Pons (tissue), 1 donor: ENCODE measurements at places on chromosomes 7 and 10.

DNA sequence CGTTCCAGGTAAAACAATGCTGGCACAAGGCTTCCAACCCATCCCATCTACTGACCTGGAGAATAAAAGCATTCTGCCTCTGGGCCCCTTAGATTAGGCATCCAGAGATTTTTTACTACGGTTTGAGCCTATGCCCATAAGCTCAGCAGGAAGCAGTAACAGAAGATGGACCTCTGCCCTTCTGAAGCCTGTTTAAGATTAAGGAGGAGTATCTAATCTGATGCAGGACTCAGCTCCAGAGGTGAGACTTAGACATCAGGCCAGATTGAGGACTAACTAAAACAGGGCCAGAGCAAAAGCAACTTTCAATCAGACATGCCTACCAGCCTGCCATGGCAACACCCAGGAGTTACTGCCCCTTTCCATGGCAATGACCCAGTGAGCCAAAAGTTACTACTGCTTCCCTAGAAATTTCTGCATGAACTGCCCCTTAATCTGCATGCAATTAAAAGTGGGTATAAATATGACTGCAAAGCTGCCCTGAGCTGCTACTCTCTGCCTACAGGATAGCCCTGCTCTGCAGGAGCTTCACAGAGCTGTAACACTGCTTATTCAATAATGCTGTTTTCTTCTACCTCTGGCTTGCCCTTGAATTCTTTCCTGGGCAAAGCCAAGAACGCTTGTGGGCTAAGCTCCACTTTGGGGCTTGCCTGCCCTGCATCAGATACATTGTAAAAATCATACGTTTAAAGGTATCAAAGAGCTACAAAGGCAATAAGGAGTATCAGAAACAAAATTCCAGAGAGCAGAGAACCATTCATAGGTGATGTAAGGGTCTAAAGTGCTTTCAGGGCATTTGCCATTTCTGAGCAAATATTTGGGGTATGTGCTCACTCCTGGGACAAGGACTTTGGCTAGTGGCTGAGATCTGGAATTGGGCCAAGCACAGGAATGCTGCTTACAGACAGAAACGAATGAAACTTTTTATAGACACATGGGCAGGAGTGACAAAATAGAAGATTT is 25.0 kb upstream of the CNNM1 start:
- no peak for DNase-seq

DNA sequence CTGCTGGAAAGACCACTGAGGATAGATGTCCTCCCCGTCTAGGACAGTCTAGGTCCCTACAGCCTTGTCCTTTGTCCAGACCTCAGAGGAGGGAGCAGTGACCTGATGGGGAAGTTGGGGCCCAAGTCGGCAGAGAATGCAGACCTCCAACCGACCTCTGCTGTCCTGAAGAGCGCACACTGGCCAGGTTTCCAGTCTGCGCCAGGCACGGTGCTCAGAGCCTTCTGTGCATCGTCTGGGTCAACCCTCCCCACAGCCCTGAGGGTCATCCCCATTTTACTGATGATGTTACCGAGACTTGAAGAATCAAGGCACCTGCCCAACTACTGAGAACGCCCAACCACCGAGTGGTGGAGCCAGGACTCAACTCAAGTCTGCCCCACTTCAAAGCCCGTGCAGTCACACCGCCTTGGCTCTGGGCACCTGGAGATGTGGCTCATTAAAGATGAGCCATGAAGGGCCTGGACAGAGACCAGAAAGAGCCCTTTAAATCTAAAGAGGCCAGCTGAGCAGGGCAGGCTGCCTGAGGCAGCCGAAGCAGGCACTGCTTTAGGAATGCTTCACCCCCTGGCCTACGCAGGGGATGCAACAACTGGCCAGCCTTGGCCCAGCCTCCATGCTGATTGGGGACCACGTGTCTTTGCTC is 4.4 kb downstream of the ITPRIP start:
- DNase-seq, result no peak

DNA sequence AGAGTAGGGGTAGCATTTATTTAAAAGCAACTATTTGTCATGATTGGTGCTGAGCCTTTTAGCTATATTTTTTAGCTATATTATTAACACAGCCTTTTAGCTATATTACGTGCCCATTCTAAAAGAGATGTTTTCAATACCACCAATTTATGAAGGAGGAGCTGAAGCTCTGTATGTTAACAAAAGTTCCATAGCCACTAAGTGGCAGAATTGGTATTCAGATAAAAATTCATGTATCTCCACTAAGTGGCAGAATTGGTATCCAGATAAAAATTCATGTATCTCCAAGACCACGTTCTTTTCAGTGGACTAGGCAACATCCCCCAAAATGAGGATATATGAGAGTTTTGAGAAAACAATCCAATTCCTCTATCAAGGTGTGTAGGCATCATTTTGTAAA is 268.6 kb downstream of the HGF start:
- DNase-seq, result peak; percentile 59

DNA sequence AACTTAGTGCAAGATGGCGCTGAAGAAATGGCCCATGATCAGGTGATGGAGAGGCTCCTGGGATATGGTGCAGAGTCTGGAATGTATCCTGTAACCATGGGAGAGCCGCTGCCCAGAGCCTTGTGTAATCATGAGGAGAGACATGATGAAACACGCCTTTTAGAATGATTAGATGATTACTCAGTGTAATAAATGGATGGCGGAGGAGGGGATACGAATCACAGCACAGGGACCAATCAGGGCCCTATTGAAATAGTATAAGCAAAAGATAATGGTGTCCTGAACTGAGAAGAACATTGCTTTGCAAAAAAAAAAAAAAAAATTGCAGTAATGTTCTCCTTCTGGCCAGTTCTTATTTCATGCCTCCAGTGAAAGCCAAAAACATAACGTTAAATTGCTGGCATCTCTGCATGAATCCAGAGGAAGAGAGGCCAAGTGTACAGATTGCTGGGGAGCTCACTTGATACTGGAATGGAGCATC is 668.5 kb upstream of the AUTS2 start:
- no peak for DNase-seq

- DNase-seq, result peak; percentile 72
Measured at GRCh38 chr10:13634207-13634606, 47.4 kb downstream of the PRPF18 start.

GRCh38 chr7:5396542-5396941 is 27.1 kb downstream of the TNRC18 start:
- DNase-seq, result no peak

GRCh38 chr7:150862356-150862755 is 10.0 kb downstream of the AOC1 start:
- DNase-seq, result no peak

- peak; percentile 36 for DNase-seq
Measured at GRCh38 chr7:134778941-134779740, at the start of gene CALD1. Gene CALD1 (plus strand): TSS chr7:134779634. CDS start chr7:134867734, 88,100 bp downstream.

GRCh38 chr10:46264737-46265368 is 21.9 kb upstream of the ANTXRL start:
- DNase-seq, result no peak

DNA sequence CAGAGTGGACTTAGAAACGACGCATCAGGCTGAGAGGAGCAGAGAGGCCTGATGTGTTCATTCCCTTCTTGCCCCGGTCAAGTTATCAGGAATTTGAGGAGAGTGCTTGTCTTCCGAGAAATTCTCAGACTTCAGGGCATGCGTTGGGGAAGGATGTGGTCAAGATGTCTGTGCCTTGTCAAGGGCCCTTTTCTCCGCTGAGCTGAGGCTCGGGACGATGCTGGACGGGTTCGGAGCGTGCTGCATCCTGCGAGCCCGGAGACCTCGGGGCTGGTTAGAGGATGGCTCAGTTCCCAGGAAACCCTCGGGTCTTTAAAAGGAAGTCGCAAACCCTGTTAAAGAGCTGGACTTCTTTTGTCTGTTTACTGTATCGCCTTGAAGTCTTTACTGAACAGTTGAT is 325.4 kb downstream of the ADARB2 start:
- DNase-seq, result no peak

DNA sequence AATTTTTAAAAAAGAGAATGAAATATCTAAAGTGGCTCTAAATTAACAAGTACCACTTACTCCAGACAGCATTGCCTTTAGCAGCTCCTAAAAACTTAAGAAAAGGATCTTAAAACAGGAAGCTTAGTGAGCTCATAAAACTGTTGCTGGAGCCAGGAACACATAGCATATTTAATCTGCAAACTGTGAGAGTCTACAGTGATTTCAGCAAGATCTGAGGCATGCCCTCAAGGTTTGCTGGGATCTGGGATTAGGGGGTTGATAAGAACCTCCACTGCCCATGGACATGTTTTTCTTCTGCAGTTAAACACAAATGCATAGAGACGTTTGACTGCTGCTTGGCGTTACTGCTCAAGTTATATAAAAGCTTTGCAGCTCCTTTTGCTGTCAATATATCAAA is 3.8 kb downstream of the GLI3 start:
- no peak for DNase-seq

DNA sequence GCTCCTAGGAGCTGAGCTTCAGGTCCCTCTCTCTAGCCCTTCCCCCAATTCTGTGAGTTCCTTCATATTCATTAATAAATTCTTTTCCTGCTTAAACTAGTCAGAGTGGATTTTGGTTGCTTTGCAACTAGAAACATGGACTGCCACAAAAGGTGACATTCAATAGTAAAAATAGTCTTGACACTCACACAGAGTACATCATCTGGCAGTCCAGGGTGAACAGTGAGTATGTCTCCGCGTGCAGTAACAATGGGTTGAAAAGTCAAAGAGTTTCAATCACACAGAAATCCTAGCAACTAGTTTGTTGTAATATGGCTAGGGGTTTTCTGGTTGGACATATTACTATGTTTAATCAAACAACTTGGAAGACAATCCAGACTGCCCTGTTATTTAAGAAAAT is 168.8 kb upstream of the TBX20 start:
- DNase-seq, result no peak

GRCh38 chr10:6399879-6400278 is 180.2 kb downstream of the PRKCQ start:
- no peak for DNase-seq

DNA sequence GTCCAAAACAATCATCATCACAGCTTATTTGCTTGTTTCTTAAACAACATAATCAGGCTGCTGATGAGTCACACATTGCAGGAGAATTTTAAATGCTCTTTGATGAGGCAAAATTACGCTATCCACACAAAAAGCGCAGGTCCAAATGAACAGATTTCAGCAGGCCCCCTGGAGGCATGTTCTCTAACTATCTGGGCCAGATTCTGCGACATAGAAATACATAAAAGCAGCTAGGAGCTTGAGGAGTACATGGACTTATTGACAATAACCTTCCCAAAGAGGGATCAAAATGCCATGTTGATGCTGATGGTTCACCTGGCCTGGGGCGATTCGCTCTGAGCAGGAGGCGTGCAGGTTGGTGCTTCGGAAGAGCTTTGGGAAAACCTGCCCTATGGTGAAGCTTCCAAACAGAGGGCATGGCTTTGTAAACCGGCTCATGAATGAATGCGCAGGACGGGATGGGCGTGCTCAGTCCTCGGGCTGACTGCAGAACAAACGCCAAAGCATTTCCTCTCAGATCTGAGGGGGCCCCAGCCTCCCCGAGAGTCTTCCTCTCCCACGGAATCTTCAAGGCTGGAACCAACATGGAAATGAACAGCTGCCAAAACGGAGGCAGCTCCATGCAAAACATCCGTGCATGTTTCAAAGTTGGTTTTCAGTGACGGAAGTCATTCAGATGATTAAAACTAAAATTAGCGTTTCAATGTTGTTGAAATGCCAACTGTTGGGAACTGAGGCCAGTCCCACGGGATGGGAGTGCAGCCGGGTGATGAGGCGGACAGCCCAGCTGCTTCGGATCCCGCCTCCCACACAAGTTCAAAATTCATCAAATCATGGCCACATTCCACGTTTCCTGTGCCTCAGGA is 179.6 kb downstream of the TCERG1L start:
- DNase-seq, result no peak

- no peak for DNase-seq
Measured at GRCh38 chr7:28329661-28330363, 82.5 kb upstream of the CREB5 start.
